Thoracic aorta endothelial cell (primary cell): ENCODE measurements at places on chromosomes 2 and 18. TPM values are rescaled to one million over a fixed set of nuclear protein-coding genes. Genes with fewer than 3 reads are reported as not detected.

Gene PMAIP1
- 15.7 and 16.6 TPM in 2 replicates for total RNA-seq

Gene HOXD9
- total RNA-seq: 2.0 TPM in 1 of 2 replicates, not detected in the other

Gene KCNF1
- 0.27 and 0.36 TPM in 2 replicates for total RNA-seq

Gene CAD
- total RNA-seq: 46.7 and 70.7 TPM in 2 replicates

Gene UPP2
- total RNA-seq: not detected in 2 replicates

Gene CFAP53
- 0.07 TPM in 1 of 2 replicates, not detected in the other for total RNA-seq

Gene RAX
- total RNA-seq: not detected in 2 replicates

Gene GAREM1
- 1.1 and 1.9 TPM in 2 replicates for total RNA-seq

Gene CAPN14
- under 0.01 and 0.14 TPM in 2 replicates for total RNA-seq

Gene POTEC
- not detected in 2 replicates for total RNA-seq

Gene SERPINB11
- total RNA-seq: not detected in 2 replicates

Gene MAL
- not detected in 2 replicates for total RNA-seq

Gene MITD1
- 29.7 and 39.1 TPM in 2 replicates for total RNA-seq

Gene ABCG8
- total RNA-seq: not detected in 2 replicates

Gene DSG4
- not detected in 2 replicates for total RNA-seq

Gene ALLC
- total RNA-seq: not detected in 2 replicates

Gene GCG
- total RNA-seq: not detected in 2 replicates

Gene SPTBN1
- total RNA-seq: 367 and 385 TPM in 2 replicates

Gene SGO2
- total RNA-seq: 33.1 and 44.5 TPM in 2 replicates

Gene POTEE
- 0.07 and 0.40 TPM in 2 replicates for total RNA-seq

Gene MC2R
- not detected in 2 replicates for total RNA-seq

Gene RRM2
- 123 and 164 TPM in 2 replicates for total RNA-seq

Gene APCDD1
- 0.36 and 0.53 TPM in 2 replicates for total RNA-seq

Gene REG3A
- total RNA-seq: not detected in 2 replicates

Gene ZNF385B
- not detected in 2 replicates for total RNA-seq

Gene UGT1A4
- total RNA-seq: not detected in 2 replicates

Gene PIAS2
- 34.3 and 36.9 TPM in 2 replicates for total RNA-seq

Gene YWHAQ
- 469 and 541 TPM in 2 replicates for total RNA-seq

Gene VAMP8
- 15.8 and 28.9 TPM in 2 replicates for total RNA-seq

Gene IL1A
- total RNA-seq: 1.2 and 1.8 TPM in 2 replicates

Gene SNORC
- total RNA-seq: 0.40 and 0.79 TPM in 2 replicates

Gene SALL3
- total RNA-seq: 1.1 TPM in 1 of 2 replicates, not detected in the other

Gene TMEM17
- total RNA-seq: 1.3 and 1.7 TPM in 2 replicates

Gene ARID5A
- total RNA-seq: 8.9 and 19.1 TPM in 2 replicates

Gene ALPI
- not detected in 2 replicates for total RNA-seq

Gene EFR3B
- 0.13 and 0.22 TPM in 2 replicates for total RNA-seq

Gene INO80B
- total RNA-seq: 6.6 and 12.3 TPM in 2 replicates

Gene LRP2
- total RNA-seq: under 0.01 TPM in 2 replicates

Gene LYPD6B
- total RNA-seq: not detected in 2 replicates

Gene SKA1
- total RNA-seq: 35.5 and 47.7 TPM in 2 replicates

Gene LYG1
- 0.27 and 0.57 TPM in 2 replicates for total RNA-seq
